ENCODE measurements at places on chromosomes 7 and 10.

- no peak for DNase-seq
Observed at GRCh38 chr7:71976645-71977044, 435.5 kb downstream of the CALN1 start.

GRCh38 chr10:113015201-113015600 lies 65.2 kb downstream of the TCF7L2 start:
- DNase-seq: no peak

DNA sequence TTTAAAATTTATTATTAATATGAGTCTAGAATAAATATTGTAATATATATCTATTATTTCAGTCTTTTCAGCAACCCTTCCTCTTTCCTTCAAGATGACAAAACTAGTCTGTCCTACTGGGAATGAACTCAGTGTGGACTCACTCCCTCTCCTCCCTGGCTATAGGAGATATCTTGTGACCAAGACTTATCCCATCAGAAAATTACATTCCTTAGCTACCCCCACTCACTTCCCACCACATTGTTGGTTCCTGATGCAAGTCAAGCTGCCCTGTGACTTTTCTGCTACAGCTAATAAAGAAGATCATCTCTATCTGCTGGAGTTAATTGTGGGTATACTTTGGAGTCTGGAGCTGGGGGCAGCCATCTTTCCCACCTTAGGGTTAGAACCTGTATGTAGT lies 28.0 kb upstream of the MCU start:
- DNase-seq: no peak

- no peak for DNase-seq
Observed at GRCh38 chr7:27297356-27297755, 54.8 kb downstream of the EVX1 start.

GRCh38 chr7:142806022-142806356 lies 35.2 kb downstream of the PRSS2 start:
- no peak for DNase-seq

- no peak for DNase-seq
Observed at GRCh38 chr10:4391683-4392082, 434.3 kb upstream of the AKR1E2 start.

DNA sequence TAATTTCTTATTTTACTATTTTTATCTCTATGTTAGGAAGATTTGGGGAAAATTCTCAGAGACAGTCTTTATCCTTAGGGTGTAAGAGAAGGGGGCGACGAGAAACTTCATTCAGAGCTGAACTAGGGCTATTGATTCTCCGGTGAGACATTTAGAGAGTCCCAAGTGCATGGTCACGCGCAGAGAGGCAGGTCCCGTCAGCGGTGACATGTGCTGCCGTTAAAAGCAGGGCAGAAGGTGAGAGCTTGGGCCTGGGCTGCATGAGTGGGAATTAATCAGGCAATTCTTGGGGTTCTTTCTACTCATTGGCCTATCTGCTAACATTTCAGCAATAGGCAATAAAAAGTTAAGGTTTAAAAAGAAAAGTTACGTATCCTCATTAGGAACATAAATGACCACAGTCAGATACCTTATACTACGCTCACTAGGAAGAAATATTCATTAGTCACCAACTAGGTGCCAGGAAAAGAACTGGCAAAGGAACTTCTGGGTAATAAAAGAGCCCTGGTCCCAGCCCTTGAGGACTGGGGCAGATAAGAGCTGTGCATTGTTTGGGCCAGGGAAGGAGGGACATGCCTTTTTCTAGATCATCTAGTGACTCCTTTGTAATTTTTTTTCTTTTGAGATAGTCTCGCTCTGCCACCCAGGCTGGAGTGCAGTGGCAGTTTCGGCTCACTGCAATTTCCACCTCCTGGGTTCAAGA lies 21.2 kb downstream of the PRKCQ start:
- DNase-seq: no peak

GRCh38 chr7:43653466-43653865 lies 70.6 kb downstream of the STK17A start:
- DNase-seq: no peak

- DNase-seq: no peak
Observed at GRCh38 chr10:70675496-70676161, 3.3 kb downstream of the ADAMTS14 start.

GRCh38 chr10:3776796-3777571 lies 8.0 kb downstream of the KLF6 start:
- peak; percentile 97 for DNase-seq

Data from fibroblast of upper back skin (primary cell).